ENCODE measurements at places on chromosomes 2 and 18.

GRCh38 chr2:221896505-221897151 lies 324.5 kb upstream of the EPHA4 start:
- no peak for DNase-seq

- DNase-seq = no peak
Observed at GRCh38 chr2:240788482-240788881, 31.5 kb downstream of the KIF1A start.

DNA sequence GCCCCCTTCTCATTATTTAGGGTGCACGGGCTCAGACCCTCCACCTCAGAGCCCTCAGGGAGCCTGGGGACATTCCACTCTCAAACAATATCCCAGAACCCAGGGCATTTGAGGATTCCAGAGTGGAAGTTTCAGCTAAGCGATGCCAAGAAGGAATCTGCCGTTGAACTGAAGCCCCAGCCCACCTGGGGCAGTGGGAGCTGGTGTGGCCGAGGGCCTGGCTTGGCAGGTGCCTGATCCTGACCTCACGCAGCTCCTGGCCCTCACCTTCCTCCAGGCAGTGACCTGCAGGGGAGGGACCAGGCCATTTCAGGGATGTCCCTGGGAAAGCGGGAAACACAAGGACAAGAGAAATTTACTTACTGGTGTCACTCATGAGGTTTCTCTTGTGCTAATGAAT lies 58.2 kb downstream of the ACKR3 start:
- DNase-seq = no peak

DNA sequence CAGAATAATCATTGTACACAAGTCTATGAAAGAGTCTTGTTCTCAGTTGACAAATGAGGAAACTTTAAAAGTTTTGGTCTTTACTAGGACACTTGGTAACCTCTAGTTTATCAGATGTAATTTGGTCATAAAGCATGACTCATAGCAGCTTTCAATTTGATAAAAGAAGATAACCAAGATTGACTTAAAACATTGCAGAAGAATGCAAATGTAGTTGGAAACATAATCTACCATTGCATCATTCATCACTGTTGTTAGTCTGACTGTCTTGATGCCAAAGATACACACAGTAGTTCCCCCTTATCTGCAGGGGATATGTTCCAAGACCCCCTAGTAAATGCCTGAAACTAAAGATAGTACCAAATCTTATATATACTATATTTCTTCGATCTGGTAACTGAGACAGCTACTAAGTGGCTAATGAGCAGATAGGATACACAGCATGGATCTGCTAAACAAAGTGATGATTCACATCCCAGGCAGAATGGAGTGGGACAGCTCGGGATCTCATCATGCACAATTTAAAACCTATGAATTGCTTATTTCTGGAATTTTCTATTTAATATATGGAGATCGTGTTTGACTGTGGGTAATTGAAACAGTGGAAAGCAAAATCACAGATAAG lies 131.4 kb upstream of the CCDC68 start:
- DNase-seq = no peak

- DNase-seq = no peak
Observed at GRCh38 chr2:15092691-15093090, 460.2 kb downstream of the LRATD1 start.

- no peak for DNase-seq
Observed at GRCh38 chr2:230697676-230698075, 15.0 kb upstream of the CAB39 start.

DNA sequence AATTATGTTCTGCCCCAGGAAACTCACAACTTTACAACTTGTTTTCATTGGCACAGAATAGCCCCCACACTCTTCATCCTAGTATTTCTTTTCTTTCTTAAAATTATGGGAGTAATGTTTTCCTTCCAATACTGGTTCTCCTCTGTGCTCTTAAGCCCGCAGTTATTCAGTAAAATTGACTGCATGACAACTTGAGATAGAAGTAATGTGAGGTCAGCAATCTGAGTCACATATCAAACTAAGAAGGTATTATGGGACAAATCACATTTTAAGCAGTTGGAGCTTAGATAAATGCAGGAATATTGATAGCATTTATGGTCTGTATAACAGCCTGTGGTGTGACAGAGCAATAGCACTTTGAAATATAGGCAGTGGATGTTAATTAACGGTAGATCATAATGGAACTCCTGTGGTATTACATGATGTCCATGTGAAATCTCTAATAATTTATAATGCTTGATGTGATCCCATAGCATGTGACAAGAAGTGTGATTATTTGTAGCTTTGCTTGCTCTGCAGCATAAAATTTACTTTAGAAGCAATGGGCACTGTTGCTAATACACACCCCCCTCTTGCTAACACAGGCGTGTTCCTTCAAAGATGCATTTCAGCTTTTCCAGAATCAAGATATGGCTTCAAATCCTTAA lies 351.4 kb upstream of the CDH20 start:
- no peak for DNase-seq

DNA sequence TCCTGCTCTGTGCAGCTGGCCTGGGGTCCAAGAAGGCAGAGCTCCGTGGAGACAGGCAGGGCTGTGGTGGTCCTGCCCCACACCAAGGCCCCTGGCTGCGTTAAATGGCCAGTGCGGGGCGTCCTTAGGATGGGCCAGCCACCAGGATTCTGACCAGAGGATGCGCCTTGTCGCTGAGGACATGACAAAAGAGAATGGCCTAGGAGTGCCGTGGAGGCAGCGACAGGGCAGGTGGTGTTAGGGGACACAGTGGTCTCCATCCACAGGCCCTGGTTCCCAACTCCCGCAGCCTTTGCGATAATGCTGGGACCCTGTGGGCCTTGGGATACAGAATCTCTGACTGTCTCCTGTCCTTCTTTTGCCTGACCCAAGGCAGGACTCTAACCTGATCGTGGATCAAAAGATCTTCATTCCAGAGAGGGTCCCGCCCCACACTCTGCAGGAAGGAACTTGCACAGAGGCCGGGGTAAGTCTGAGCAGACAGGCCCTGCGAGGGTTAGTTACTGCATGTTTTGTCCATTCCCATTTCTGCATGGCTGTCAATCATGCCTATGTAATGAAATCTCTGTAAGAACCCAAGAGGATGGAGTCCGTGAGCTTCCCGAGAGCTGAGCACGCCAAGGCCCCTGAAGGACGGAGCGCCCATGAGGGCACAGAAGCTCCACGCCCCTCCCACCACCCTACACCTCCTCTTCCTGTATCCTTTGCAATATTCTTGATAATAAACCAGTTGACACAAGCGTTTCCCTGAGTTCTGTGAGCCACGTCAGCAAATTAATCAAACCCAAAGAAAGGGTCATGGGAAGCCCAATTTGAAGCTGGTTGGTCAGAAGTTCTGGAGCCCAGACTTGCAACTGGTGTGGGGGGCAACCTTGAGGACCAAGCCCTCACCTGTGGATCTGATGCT lies 251.5 kb upstream of the SALL3 start:
- no peak for DNase-seq

DNA sequence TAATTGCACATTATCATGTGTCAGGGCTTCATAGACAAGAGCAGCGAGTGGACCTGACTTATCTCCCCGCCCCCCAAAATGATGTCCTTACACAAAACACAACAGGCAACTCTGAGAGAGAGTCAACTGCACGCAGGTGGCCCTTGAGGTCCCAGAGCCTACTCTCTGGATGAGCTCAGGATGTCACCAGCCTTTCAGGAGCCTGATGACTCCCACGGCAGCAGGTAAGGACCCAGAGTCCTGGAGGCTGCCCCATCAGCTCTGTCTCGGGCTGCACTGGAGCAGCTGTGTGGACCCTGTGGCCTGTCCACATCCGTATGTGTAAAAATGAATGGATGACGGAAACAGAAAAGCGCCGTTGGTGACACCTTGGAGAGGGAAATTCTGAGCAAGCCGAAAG lies 130.9 kb downstream of the HDAC4 start:
- DNase-seq = no peak

DNA sequence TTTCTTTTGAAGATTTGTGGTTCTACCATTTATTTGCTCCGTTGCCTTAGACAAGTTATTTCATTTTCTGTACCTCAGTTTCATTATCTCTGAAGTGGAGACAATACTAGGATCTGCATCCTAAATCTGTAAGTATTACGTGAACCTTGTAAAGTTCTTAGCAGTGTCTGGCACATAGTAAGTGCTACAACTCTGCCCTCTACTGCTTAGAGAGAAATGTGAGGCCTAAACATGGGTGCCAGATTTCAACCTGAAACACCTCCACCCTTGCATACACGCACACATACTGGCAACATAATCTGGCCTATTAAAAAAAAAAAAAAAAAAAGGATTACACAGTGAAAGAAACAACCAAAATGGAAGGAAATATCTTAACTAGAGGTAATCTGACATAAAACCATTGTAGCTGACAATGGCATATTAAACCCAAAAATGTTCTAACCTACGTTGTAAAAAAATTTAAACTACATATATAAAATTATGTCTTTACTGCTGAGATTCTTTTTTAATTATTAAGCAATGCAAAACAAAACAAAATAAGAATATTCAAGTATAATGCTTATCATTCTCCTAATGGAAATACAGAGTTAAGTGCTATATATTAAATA lies 132.6 kb downstream of the MAP2 start:
- no peak for DNase-seq

GRCh38 chr2:43107679-43108078 lies 118.7 kb downstream of the ZFP36L2 start:
- DNase-seq = no peak

DNA sequence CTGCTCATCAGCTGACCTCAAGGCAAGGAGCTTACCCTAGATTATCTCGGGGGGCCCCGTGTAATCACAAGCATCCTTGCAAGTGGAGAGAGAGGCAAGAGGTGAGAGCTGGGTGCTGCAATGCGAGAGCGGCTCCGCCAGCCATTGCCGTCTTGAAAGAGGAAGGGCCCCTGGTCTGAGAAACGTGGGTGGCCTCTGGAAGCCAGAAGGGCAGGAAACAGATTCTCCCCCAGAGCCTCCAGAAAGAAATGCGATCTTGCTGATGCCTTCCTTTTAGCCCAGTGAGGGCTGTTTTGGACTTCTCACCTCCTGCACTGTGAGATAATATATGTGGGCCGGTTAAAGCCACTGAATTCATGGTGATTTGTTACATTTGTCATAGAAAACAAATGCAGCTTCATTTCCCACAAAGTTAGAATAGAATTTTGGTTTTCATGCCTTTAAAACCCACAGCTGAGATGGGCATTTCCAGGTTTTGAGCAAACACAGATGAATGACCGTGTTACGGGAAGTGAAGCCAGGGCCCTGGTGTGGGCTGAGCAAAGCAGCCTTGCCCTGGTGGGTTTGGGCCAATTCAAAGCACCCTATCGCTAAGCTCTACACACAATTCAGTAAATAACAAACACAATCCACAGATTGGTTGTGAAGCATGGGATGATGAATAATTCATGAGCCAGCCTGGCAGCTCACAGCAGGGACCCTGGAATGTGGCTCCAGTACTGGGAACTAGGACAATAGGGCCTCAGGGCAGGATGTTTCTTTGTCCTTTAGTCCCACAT lies 319.9 kb upstream of the HS6ST1 start:
- no peak for DNase-seq

GRCh38 chr2:65436824-65437221 lies 4.4 kb upstream of the SPRED2 start:
- peak; percentile 67 for DNase-seq

DNA sequence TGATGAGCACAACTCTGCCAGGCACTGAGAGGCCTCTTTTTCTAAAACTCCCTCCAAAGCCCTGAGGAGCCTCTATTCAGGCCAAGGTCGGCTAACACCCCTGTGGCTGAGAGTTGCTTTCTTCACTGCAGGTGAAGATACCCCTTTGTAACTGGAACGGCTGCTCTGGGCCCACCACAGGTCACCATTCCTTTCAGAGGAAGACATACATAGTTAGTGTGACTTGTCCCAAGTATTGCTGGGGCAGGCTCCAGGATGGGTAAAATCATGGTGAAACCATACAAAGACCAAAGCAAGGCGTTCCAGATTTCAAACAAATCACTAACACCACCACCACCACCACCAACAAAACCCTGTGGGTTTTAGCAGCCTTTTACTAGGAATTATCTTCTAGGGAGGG lies 36.8 kb downstream of the CHST10 start:
- no peak for DNase-seq

- DNase-seq = no peak
Observed at GRCh38 chr2:79757526-79757925, 244.7 kb downstream of the CTNNA2 start.

DNA sequence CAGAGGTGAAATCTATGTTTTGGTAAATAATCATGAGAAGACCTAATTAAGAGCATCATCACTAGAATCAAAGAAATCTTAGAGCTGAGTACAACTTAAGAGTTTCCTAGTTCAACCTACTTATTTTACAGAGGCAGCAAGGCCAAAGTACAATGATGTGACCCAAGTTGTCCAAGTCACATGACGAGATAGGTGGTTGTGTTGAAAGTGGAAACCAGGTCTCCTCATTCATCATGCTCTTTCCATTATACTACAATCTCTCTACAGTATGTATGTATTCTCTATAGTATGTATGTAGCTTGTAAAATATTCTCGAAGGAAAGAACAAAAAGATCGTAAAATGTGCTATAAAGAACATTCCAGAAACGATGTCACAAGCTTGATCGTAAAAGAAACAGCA lies 895.0 kb upstream of the FSHR start:
- DNase-seq = no peak

DNA sequence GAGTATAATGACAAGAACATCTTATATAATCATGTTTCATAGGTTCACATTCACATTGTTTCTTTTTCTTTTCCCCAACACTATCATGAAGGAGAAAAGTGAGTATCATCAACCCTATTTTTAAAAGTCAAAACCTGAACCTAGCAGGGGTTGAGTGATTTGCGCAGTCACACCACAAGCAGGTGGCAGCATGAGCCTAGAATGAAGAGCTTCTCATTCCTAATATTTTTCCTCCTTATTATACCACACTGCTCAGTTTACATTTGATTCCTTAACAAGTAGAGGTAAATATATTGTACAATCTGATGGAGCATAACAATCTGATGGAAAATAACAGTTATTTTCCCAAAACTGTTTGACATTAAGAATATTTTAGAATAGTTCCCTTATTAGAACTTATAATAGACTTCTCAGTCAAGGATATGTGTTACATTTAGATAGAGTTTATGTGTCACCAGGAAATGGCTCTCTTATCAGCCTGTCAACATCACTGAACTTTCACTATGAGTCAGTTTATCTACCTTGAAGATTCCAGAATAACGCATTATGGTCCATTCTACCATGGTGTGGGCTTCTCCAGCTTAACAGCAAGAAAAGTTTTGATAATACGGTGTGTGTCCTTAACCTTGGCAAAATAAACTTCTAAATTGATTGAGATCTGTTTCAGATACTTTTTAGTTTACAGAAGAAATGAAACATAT lies 119.5 kb downstream of the NEB start:
- DNase-seq = no peak

- DNase-seq = no peak
Observed at GRCh38 chr2:25204190-25204838, 35.9 kb upstream of the POMC start.

GRCh38 chr2:191514613-191515012 lies 163.3 kb upstream of the NABP1 start:
- no peak for DNase-seq

GRCh38 chr2:36672199-36672598 lies 24.3 kb upstream of the VIT start:
- DNase-seq = no peak

- DNase-seq = peak; percentile 55
Observed at GRCh38 chr18:22169011-22169888, at the start of gene GATA6. TSS of gene GATA6 (plus strand) at chr18:22169589. CDS start at chr18:22171145, 1,556 bp downstream.

GRCh38 chr2:143146815-143147530 lies 17.8 kb downstream of the ARHGAP15 start:
- no peak for DNase-seq
